ENCODE measurements at places on chromosomes 4 and X.

- DNase-seq, result no peak
These were observed 181.8 kb upstream of the GPRIN3 start for GRCh38 chr4:89489338-89489771.

DNA sequence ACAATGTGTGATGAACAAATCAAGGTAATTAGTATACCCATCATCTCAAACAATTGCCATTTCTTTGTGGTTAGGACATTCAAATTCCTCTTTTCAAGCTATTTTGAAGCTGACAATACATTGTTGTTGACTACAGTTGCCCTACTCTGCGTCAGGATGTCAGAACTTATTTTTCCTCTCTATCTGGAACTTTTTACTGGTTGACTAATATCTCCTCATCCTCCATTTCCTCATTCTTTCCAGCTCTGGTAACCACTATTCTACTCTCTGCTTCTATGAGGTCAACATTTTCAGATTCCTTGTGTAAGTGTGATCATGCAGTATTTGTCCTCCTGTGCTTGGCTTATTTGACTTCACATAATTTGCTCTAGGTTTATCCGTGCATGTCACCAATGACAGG lies 240.5 kb upstream of the HS3ST1 start:
- DNase-seq, result no peak

- DNase-seq, result no peak
These were observed 1.0 kb downstream of the LAMP2 start for GRCh38 chrX:120468071-120468470.

DNA sequence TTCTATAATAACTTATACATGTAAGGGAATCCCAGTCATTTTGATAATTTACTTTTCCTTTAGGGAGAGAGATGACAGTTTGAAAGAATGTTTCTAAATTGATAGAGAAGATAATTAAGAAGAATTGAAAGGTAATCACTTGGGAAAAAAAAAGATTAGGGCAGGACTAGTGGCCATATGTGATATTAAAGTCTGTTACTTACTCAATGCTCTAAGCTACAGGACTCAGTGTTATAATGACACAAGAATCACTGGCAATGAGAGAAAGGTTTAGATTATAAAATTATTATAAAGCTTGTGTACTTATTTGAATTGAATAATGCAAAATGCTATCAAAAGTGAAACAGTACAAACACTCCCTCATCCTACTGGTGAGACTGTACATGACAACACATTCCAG lies 265.3 kb downstream of the BANK1 start:
- no peak for DNase-seq

- no peak for DNase-seq
These were observed 47.8 kb upstream of the SETD7 start for GRCh38 chr4:139603576-139604410.

DNA sequence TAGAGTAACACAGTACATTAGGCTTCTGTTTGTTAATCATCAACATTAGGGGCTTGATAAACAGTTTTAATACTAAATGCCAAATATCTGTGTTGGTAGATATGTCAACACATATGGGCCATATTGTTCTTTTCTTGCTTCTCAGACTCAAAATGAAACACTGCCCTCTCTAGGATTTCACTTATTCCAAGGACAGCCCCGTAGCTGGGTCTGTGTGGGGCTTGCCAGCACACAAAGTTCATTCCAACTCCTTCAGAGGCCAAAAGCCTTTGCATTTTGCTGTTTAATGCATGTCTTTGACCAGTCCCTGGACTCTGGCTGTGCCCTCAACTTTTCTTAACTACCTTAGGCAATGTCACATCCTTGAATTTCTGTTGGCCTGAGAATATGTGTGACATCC lies 102.0 kb upstream of the ZNF827 start:
- no peak for DNase-seq

- DNase-seq, result peak; percentile 23
These were observed 19.2 kb downstream of the CC2D2A start for GRCh38 chr4:15488658-15489470.

DNA sequence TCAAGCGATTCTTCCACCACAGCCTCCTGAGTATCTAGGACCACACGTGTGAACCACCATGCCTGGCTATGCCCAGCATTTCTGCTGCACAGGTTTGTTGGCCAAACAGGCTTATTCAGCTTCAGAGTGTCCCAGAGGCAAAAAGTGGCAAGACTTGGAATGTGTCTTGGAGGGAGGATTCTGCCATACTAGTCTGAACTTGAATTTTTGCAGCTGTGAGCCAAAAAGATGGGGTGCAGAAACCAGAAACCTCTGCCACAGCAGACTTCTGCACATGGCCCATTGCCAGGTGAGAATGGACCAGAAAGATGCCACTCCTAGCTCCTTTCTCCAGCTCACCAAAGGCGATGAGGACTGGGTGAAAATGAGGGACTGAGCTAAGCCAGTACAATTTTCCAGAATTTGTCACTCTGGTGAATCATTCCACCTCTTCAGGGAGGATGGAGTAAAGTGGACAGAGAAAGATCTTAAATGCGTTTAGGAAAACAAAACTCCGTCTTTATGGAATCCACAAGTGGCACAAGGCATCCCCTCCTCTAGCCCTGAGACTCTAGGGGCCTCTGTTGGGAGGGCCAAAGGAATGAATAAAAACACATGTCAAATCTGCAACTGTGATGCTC lies 369.1 kb upstream of the CLNK start:
- no peak for DNase-seq

DNA sequence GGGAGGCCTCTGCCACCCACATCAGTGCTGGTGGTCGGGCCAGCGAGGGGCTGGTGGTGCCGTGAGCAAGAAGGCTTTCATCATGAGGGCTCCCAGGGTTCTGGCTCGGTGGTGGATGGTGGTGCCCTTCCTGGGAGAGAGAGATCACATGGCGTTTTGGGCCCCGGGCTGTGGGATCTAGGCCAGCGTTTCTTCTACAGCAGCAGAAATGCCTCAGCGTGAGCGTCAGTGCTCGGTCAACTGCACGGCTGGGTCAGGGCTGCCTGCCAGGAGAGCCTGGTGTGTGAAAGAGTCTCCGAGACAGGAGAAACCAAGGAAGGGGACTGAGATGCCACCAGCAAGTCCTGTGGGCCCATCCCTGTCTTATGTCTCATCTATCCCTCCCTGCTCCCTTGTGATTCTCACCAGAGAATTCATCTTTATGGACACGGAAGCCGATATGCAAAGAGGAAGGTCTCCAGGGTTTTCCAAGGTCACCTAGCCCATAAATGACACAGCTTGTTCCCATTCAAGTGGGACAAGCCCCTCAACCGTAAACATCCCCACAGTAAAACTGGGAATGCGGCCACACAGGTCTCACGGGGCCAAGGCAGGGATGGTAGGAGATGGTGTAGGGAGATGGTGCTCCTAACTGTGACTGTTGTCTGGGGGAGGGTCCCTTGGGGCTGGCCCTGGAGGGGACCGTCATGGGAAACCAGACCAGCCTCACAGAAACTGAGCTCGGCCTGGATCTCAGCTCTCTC lies 99.2 kb downstream of the SORCS2 start:
- DNase-seq, result no peak

GRCh38 chr4:61527888-61528287 lies 327.8 kb downstream of the ADGRL3 start:
- no peak for DNase-seq

- no peak for DNase-seq
These were observed 64.9 kb downstream of the GRID2 start for GRCh38 chr4:92368653-92369052.

DNA sequence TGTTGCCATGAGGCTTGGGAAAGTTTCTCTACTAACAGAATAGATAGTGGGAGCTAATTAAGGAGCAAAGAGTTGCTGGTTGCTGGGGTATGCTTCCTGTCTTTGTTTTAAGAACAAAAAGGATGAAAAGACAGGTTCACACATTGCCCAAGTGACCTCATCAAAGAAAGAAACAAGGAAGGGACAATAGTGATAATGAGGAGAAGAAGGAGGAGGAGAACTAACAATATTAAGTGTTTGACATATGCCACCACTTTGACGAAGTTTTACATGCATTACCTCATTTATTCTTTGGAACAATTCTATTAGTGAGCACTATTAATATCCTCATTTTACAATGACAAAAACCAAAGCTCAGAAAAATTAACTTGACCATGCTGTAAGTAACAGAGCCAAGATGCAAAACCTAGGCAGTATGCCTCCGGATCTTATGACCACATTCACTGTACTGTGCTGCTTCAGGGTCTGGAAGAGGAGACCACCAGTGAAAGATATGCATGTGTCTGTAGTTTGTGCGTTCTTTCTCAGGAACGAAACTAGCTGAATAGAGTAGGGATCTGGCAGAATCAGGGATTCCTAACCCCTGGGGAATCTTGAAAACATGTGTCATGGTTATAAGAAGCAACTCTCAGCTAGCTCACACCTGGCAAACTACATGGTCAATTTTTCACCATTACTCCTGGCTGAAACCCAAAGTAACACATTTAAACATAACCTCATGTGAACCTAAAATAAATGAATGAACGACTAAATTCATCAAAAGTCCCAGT lies 83.8 kb downstream of the MOSPD2 start:
- DNase-seq, result no peak

DNA sequence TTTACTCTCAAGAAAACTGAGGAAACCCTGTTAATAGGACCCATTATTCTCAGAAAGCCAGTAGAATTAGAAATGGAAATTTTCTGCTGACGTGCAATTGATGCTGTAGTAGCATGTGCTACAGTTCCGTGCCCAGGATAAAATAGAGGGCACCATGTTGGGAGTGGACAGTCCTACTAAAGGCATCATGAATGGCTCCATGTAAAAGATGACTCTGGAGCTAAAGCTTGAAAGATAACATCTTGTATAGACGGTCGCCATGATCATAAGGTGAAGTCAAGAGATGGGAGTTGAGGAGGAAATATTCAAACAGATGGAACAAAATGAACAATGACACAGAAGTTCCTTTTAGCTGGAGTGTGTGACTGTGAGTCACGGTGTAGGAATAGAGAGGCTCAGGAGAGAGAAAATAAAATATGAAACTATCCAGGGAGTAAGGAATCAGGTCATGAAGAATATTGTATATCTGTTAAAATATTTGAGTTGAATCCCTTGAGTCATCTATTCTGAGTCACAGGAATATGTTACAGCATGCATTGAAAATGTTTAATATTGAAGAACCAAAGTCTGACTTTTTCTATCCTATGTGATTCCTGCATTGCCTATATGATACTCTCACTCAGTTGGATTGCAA lies 31.8 kb downstream of the ANXA10 start:
- DNase-seq, result no peak

DNA sequence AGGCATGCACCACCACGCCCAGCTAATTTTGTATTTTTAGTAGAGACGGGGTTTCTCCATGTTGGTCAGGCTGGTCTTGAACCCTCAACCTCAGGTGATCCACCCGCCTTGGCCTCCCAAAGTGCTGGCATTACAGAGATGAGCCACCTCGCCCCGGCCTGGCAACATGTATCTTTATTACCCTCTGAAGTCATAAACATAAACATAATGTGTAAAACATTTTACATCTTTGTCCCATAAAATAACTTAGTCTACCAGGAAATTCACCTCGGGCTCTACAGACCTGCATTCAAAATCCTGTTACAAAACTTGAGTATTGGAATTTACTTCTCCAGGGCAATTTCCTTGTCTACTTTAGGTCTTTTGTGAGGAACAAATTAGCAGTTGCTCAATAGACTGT lies 68.1 kb upstream of the DUSP21 start:
- no peak for DNase-seq

DNA sequence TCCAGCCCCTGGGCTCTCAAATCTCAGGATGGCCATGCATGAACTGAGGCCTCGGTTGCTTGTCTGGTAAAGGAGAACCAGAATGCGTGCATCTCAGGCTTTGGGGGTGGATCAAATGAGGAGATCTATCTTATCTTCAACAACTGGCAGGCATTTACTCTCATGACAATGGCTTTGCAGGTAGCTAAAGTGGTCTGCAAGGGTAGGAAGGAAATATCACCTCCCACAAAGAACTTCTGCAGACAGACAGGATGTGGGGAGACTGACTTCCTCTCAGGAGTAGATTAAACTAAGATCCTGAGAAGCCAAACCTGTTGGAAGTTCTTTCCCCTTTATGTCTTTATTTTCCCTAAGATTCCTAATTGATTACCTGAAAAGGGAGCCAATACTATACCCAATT lies 7.8 kb downstream of the LDB2 start:
- DNase-seq, result no peak

DNA sequence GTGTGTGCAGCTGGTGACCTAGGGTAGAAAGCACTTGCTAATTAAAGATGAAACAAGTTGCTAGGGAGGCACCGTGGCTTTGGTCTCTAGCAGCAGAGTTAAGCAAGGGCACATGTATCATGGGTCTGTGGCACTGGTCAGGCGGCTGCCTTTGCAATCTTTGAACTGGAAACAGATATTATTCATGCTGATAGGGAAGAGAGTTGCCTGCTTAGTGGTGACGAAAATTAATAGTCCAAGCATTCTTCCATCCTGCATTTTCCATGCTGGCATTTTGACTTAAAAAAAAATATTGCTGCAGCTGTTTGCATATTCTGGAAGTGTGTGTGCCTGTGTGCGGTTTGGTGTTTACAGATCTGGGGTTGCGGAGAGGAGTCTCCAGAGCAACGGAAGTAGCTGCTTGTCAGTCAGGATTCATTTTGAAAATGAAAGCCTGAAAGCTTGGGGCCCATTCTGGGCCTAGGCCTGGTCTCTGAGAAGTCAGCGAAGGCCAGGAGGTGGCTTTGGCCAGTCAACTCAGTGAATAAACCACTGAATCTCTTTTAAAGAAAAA lies 2.3 kb upstream of the SOWAHD start:
- DNase-seq, result no peak

- DNase-seq, result no peak
These were observed 4.5 kb upstream of the TNIP3 start for GRCh38 chr4:121168446-121169281.

GRCh38 chrX:139454743-139455142 lies 75.8 kb upstream of the F9 start:
- no peak for DNase-seq

- peak; percentile 20 for DNase-seq
These were observed 59.0 kb downstream of the RNF150 start for GRCh38 chr4:141074098-141074878.

- no peak for DNase-seq
These were observed 168.1 kb downstream of the FAT4 start for GRCh38 chr4:125482822-125483221.

DNA sequence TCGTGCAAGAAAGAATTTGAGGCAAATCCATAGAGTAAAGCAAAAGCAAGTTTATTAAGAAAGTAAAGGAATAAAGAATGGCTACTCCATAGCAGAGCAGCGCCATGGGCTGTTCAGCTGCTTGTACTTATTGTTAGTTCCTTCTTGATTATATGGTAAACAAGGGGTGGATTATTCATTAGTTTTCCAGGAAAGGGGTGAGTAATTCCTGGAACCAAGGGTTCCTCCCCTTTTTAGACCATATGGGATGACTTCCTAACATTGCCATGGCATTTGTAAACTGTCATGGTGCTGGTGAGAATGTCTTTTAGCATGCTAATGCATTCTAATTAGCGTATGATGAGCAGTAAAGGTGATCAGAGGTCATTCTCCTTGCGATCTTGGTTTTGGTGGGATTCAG lies 23.5 kb upstream of the CEP135 start:
- DNase-seq, result no peak

GRCh38 chr4:166165829-166166420 lies 292.9 kb downstream of the TLL1 start:
- peak; percentile 16 for DNase-seq

- peak; percentile 90 for DNase-seq
These were observed 333.8 kb downstream of the ANK2 start for GRCh38 chr4:113383111-113383785.

- DNase-seq, result no peak
These were observed 34.5 kb upstream of the TLR2 start for GRCh38 chr4:153649572-153649991.

- no peak for DNase-seq
These were observed 11.4 kb downstream of the TNIP2 start for GRCh38 chr4:2744576-2745270.

GRCh38 chr4:7650606-7651385 lies 216.1 kb upstream of the PSAPL1 start:
- no peak for DNase-seq

- DNase-seq, result peak; percentile 0
These were observed 310.9 kb downstream of the MID1IP1 start for GRCh38 chrX:39112143-39112542.
